Glutamatergic neuron (in vitro differentiated cells): ENCODE measurements at places on chromosomes 1 and 21. TPM values are rescaled to one million over a fixed set of nuclear protein-coding genes. Genes with fewer than 3 reads are reported as not detected.

Gene GPA33
- total RNA-seq: not detected

Gene TRNAU1AP
- 39.8 TPM for total RNA-seq

Gene RPE65
- not detected for total RNA-seq

Gene SELENBP1
- total RNA-seq: 2.9 TPM

Gene UMODL1
- not detected for total RNA-seq

Gene FABP3
- total RNA-seq: 148 TPM

Gene NTNG1
- total RNA-seq: 3.2 TPM

Gene TP53BP2
- 50.7 TPM for total RNA-seq
